ENCODE measurements at places on chromosomes 2 and 18. TPM values are rescaled to one million over a fixed set of nuclear protein-coding genes. Genes with fewer than 3 reads are reported as not detected.

GRCh38 chr2:166812166-166812891 is 76.0 kb upstream of the XIRP2 start:
- no peak for DNase-seq

DNA sequence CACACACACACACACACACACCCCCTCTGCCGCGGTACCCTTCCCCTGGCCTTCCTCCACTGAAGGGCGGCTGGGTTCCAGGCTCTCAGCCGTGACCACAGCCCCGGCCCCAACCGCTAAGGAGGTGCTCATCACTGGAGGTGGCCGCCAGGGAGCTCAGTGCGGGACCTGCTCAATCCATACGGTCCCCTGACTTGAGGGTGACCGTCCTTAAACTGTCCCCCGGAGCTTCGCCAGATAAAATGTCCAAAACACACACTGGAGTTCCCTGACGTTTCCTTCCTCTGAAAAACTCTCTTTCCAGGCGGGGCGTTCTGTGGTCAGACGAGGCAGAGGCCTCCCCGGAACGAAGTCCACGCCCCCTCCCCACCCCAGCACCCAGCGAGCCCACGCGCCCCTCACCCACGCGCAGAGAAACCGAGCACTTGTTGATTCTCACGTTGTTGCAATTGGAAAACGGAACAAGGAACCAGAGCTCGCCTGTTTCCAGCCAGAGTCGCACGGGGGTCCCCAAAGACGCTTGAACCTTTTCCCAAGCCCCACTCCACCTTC is 1.4 kb downstream of the MBP start:
- DNase-seq: no peak

The ESPNL gene
- total RNA-seq: 7.0 TPM

DNA sequence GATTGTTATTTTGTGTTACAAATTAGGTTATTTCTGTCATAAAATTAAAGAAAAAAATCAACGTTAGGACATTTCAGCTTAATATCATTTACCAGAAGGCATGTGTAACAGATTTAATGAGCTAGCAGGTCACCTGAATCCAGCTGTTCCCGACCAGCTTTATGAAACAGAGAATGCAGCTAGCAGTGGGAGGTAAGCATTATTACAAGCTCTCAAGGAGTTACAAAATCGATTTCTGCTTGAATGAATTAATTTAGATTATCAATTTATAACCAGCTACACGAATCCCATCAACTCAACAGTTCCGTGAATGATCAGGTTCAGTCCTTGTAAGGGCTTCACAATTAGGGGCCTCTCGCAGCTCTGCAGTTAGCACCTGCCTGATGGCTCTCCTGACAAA is 211.9 kb downstream of the PTGR3 start:
- DNase-seq: no peak

DNA sequence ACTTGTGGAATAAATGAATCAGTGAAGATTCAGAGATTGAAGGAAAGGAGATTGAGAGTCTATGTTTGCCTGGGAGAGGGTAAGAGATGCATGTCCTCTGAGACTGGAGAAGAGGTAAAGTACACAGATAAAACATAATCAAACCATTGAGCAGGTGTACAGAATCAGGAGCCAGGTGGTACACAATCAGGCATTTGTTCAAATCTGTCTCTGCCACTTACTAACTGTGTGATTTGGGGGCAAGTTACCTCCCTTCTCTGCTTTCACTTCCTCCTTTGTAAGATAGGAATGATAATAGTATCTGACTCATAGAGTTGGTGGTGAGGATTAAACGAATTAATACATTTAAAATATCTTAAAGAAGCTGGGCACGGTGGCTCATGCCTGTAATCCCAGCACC is 94.0 kb downstream of the CDK15 start:
- no peak for DNase-seq

- DNase-seq: no peak
Measured at GRCh38 chr2:196957881-196958525, 31.5 kb upstream of the PGAP1 start.

DNA sequence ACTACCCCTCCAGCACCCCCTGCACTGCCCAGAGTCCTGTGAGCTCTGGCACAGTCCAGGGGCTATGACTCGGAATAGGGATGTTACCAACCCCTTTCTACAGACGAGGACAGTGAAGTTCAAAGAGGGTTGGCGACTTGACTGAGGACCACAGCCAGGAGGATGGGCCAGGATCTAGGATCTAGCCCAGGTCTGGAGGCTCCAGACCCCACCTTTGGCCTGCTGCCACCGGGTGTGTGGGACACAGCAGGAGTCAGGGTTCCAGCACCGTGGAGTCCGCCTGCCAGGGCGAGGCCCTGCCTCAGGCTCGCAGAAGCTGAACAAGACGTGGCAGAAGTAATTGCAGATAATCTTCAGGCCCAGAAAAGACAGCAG is 37.9 kb upstream of the GPC1 start:
- peak; percentile 7 for DNase-seq

The RIT2 gene
- not detected for total RNA-seq

- DNase-seq: no peak
Measured at GRCh38 chr2:101658387-101658786, 39.1 kb upstream of the MAP4K4 start.

DNA sequence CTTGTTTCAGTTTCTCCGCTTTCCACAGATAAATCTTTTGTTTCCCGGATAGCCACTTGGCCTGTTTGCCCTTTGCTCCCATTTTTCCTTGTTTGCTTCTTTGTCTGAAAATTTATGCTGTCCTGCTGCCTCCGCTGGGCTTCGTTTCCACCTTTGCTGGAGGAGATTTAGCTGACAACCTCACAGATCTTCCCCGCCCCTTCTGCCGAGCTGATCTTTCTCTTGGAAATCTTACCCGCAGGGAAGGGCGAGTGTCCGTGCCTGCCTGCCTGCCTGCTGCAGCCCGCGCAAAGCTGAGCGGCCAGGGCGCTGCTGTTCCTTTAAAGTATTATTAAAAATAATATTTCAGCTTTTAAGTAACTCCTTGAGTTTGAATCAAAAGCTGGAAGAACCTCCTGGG is 1.4 kb upstream of the XRCC5 start:
- DNase-seq: no peak

DNA sequence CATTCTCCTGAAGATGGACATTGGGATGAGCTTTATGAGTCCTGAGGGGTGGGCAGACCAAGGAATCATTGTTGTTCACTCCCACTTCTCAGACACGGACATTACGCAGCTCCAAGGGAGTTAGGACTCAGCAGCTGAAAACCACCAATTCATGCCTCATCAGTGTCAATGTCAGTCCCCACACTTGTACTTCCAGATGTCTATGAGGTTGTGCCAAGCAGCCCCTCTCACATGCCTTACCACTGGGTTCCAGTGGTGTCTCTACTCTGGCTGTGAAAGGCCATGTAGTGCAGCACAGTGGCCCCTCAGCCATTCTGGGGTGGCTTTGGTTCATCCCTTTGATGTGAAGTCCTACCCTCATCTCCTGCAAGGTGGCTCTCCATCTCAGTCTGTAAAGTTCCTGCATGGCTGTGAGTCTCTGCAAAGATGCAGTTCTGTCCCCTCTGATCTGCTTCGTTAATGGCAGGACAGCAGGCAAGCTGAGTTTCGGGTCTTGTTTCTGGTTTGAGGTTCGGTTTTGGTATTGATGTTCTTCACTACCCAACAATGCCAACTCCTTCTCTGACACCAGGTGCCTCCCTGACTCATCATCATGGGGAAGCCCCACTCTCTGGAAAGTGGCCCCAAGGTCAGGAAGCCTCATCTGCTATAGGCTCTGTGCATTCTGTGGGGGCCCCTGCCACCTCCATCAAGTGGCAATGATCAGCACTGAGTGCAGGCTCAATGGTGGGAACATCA is 14.0 kb upstream of the COL6A3 start:
- DNase-seq: no peak

GRCh38 chr2:3563521-3563976 is 5.4 kb upstream of the RNASEH1 start:
- no peak for DNase-seq

DNA sequence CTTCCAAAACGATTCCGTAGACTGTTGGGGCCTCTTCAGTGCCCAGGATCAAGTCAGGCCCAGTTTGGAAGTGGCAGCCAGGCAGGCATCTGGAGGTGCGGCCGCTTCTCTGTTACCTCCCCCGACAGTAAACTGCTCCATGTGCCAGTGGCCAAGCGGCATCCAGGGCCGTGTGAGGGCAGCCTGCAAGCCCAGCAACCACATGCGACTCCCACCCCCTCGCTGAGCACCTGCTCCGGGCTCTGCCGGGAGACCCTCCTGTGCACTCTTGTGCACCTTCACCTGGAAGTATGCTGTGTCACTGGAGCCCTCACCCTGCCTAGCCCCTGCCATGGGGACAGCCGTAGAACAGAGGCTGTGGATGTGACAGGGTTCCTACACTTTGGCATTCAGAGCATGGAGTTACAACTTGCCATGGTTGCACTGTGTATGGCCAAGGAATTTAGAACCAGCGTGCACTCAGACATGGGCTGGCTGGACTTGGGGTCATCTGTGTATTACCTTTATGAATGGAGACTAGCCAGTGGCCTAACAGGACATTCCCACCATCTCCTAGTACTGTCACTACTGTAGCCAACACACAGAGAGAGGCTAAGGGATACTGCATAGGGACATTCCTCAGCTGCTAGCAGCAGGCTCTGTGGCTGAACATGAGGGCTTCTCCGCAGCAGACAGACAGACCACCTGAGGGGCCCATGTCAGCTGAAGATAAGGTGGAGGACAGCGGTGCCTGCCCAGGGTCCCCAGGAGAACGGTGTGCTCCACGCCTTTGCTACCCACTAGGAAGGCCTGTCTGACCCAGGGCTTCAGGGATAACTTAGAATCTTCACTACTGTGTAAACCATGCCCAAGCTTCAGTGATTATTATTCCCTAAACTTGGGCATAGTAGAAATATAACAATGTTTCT is 25.0 kb upstream of the FAHD2A start:
- DNase-seq: no peak

The INSIG2 gene
- 20.3 TPM for total RNA-seq

- no peak for DNase-seq
Measured at GRCh38 chr2:168192839-168193616, 54.4 kb downstream of the STK39 start.

DNA sequence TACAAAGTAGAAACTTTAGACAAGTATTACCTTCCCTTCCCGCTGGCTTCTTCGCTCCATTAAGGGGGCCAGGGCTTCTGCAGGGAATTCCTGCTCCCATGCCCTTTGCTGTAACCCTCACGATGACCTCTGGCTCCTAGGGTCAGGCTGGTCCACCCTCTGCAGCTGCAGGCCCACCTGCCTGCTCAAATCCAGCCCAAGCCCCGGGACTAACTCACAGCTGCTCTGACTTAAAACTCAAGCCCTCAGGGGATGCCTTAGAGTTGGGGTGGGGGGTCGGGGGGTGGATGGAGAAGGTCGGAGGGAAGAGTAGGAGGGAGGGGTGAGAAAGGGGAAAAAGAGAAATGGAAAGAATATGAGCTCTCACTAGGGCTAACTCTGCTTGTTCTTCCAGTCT is 4.9 kb downstream of the IGFBP5 start:
- DNase-seq: peak; percentile 37

GRCh38 chr2:29114946-29115609 is at the start of gene CLIP4:
CLIP4 (plus strand) TSS chr2:29115415; CDS start chr2:29121389, 5,974 bp downstream.
- peak; percentile 72 for DNase-seq

GRCh38 chr2:136128905-136129304 is 11.0 kb upstream of the CXCR4 start:
- DNase-seq: no peak

DNA sequence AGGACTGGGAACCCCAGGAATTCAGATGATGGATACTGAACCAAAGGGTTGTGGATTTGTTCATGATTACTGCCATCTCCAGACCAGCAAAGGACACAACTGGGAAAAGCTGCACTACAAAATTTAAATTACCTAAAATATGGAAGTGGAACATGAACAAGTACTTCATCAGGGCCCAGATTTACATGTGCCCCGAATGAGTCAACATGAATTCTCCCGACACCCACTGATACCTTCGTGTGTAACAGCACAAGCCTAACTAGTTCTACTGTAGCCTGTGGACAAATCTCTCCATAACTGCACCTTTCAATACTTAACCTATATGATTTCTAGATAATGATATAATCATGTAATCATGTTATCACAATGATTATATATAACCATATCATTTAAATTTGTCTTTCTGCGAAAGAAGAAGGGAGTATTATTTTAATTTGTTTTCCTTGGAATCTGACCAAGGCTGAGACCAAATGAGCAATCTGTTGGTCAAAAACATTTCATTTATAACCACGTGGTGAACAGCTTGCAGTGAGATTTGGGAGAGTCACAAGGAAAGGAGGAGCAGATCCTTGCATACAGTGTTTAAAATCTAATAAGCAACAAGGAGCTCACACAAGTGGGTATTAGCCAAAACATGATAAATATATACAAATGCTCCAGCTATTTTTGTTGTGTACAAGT is 70.5 kb downstream of the CACNB4 start:
- DNase-seq: no peak

- DNase-seq: no peak
Measured at GRCh38 chr2:149064856-149065630, 26.5 kb downstream of the LYPD6B start.

All from ovary (tissue), 10 donors.